Spinal cord (tissue), 10 donors: ENCODE measurements at places on chromosomes 6 and 20. TPM values are rescaled to one million over a fixed set of nuclear protein-coding genes. Genes with fewer than 3 reads are reported as not detected.
A peak's percentile ranks its signal among the peaks of the same experiment; 100 is the strongest.

The PAK5 gene
- 7.5 TPM for total RNA-seq

DNA sequence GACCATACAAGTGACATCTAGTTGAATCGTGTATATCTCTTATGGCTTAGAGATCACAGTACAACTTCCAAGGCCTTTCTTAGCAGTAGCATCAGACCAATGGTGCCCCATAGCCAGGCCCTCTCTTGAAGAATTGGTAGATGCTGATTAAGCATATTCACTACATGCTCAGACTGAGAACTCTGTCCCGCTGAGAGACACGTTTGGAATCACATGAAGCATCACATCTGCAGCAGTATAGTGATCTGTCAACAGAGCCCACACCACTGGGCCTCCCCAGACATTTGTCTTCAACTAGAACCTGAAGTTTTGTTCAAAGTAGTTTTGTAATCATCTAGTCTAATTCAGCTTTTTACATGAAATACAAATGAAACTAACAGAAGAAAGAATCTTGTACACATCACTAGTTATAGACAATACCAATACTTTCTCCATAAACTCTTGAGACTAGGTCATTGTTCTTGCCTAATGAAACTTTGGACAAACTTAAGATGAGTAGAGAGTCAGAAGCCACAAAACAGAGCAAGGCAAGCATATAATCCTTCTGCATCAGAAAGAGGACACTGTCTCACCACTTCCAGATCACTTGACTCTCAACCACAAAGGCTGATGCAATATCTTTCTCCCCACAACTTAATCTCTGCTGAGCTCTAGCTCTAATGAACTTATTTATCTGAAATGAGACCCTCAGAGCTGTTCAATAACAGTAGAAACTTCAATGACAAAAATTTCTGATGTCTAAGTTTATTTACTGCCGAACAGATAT lies 182.7 kb downstream of the TBX18 start:
- DNase-seq, result no peak
- no peaks in the 10 kb centered on the region for H3K4me1 ChIP-seq
- no peak overlapping the region for H3K4me3 ChIP-seq

GRCh38 chr6:136517002-136517401 lies 33.2 kb downstream of the MAP7 start:
- H3K36me3 ChIP-seq, result no peaks in the 10 kb centered on the region
- no peak overlapping the region for H3K27ac ChIP-seq
- H3K27me3 ChIP-seq, result no peaks in the 10 kb centered on the region
- no peak for DNase-seq

DNA sequence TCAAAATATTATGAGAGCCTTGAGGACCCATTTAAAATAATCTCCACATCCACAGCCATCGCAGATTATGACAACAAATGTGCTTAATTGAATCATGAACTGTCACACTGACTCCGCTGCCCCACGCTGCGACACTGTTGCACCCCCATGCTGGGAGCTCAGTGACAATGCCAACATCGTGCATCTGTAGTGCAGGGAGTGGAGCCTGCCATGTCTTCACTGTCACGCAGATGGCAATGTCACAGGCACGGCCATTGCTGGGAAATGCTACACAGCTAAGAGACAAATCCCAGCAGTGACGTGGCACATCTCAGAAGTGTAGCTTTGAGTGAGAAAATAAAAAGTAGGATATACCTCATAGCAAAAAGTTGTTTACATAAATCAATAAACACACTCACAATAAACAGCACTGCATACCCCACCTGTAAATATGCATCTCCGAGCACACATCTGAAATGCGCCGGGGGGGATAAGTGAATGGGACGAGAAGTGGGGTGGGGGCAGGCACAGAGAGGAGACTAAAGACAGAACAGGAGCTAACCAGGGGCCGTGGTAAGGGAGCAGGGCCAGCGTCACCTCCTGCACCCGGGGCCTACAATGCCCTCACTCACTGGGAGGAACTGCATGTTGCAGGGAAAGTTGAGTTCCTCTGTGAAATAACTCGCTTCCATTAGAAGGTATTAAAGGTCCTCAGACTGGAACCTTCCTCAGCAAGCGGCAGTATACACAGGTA lies 349.9 kb downstream of the THBS2 start:
- no peak overlapping the region for H3K27ac ChIP-seq
- no peak overlapping the region for H3K4me3 ChIP-seq
- H3K27me3 ChIP-seq, result no peaks in the 10 kb centered on the region
- no peaks in the 10 kb centered on the region for H3K36me3 ChIP-seq
- DNase-seq, result no peak

DNA sequence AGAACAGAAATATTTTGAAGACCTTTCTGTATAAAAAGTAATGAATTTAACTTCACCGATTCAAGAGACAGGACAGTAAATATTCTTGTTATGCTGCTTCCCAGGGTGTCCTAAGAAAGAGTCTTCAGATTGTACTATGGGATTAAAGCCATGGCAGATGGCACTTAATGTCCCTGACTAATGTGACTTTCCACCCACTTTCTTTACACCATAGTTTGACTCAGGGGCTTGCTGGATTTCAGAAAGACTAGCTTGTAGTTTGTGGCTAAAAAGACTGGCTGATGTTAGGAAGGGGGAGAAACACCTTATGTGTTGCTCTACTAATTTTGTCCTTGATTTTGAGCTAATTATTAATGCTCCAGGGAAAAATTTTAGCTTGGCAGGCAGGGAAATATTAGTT lies 75.9 kb downstream of the UTRN start:
- H3K4me1 ChIP-seq, result no peaks in the 10 kb centered on the region
- H3K27ac ChIP-seq, result no peak overlapping the region
- no peaks in the 10 kb centered on the region for H3K36me3 ChIP-seq
- H3K27me3 ChIP-seq, result no peaks in the 10 kb centered on the region
- no peak overlapping the region for H3K4me3 ChIP-seq
- no peak for DNase-seq

The PXMP4 gene
- total RNA-seq, result 13.5 TPM

The NRSN1 gene
- total RNA-seq, result 3.2 TPM

- H3K27ac ChIP-seq, result no peak overlapping the region
- H3K4me3 ChIP-seq, result no peak overlapping the region
- no peaks in the 10 kb centered on the region for H3K36me3 ChIP-seq
- H3K27me3 ChIP-seq, result no peaks in the 10 kb centered on the region
Measured at GRCh38 chr6:9126878-9127560, 691.7 kb upstream of the SLC35B3 start.

The MUCL3 gene
- not detected for total RNA-seq

DNA sequence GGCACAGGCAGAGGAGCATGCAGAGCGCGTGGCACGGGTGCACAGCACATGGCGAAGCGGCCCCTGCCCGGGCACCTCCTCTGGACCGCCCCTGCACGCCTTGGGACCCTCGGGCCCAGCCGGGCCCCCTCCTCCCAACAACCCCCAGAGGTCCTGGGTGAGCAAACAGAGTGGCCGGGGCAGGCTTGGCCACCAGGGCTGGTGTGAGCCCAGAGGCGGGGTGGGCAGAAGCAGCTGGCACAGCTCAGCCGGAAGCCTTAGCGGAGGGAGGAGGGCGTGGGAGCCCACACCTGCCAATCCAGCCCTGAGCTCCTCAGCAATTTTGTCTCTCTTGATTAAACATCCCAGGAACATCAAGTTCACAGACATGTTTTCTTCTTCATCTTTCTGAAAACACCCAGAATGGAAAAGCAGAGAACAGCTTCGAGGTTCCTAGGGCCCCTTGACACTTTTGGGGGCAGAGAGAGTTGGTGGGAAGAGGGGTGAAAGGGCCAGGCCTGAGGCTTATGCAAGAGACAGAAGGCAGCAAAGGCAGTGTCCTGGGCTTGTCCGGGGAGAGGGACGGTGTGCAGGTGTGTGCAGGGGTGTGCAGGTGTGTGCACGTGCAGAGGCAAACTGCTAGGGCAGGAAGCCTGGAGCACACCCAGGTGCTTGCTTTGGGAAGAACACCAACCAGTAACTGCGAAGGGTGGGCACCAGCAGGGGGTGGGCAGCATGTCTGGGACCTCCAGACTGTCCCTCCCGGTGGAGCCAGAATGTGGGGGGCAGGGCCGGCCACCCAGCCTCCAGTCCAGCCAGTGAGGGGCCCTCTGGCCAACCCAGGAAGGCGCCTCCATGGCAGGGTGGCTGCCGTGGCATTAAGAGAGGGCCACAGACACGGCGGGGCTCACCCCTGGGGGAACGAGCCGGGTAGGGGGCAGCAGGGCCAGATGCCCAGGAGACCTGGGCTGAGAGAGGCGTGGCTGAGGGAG lies 4.8 kb downstream of the HRH3 start:
- H3K27ac ChIP-seq, result no peak overlapping the region
- peaks cover 38% of the 10 kb centered on the region for H3K36me3 ChIP-seq
- peaks cover 41% of the 10 kb centered on the region for H3K4me1 ChIP-seq
- peaks cover 28% of the 10 kb centered on the region for H3K27me3 ChIP-seq

DNA sequence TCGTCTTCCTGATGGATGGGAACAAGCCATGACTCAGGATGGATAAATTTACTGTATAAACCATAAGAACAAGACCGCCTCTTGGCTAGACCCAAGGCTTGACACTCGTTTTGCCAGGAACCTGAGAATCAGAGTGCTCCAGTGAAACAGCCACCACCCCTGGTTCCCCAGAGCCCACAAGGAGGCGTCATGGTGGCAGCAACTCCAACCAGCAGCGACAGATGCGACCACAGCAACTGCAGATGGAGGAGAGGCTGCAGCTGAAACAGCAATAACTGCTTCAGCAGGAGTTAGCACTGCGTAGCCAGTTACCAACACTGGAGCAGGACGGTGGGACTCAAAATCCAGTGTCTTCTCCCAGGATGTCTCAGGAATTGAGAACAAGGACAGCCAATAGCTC lies 100.9 kb upstream of the SAMD5 start:
- no peaks in the 10 kb centered on the region for H3K27me3 ChIP-seq
- no peak overlapping the region for H3K4me3 ChIP-seq

DNA sequence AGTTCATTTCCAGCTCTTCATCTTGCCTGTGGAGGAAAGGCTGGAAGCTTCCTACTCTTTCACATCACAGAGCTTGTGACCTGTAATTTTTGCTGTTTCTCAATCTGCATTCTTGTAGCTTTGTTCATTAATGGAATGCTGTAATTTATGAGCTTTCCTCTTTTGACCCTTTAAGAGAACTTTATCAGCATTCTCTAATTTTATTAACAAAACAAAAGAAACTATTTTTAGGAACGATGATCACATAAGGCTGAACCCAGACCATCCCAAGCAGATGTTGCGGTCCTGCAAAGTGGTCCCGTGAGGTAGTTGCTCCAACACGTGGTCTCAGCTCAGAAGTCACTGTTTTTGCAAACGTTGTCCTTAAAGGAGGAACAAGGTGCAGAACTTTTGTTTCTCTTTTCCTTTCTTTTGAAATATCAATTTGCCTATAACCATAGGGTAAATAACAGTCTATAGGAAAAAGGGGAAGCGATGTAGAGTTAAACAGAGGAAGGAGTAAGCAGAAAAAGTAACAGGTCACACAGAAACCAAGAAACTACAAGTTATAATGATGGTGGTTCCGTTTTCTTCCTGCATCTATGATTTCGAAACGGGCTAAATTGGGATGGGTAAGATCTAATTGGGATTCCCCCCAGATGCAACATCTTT lies 121.3 kb upstream of the PHACTR1 start:
- H3K4me1 ChIP-seq, result no peaks in the 10 kb centered on the region
- no peaks in the 10 kb centered on the region for H3K36me3 ChIP-seq
- no peak overlapping the region for H3K4me3 ChIP-seq
- no peaks in the 10 kb centered on the region for H3K27me3 ChIP-seq
- no peak for DNase-seq

The NT5E gene
- total RNA-seq, result 17.6 TPM

The FAM83D gene
- total RNA-seq, result 5.8 TPM

The GPR6 gene
- 0.22 TPM for total RNA-seq

The PNPLA1 gene
- 0.20 TPM for total RNA-seq

The NKX2-4 gene
- total RNA-seq, result not detected

GRCh38 chr20:50323777-50324775 lies 133.4 kb downstream of the CEBPB start:
- no peak overlapping the region for H3K4me3 ChIP-seq
- H3K27ac ChIP-seq, result no peak overlapping the region
- no peaks in the 10 kb centered on the region for H3K27me3 ChIP-seq
- H3K4me1 ChIP-seq, result peaks cover 14% of the 10 kb centered on the region
- H3K36me3 ChIP-seq, result no peaks in the 10 kb centered on the region

The EPB41L2 gene
- 122 TPM for total RNA-seq

DNA sequence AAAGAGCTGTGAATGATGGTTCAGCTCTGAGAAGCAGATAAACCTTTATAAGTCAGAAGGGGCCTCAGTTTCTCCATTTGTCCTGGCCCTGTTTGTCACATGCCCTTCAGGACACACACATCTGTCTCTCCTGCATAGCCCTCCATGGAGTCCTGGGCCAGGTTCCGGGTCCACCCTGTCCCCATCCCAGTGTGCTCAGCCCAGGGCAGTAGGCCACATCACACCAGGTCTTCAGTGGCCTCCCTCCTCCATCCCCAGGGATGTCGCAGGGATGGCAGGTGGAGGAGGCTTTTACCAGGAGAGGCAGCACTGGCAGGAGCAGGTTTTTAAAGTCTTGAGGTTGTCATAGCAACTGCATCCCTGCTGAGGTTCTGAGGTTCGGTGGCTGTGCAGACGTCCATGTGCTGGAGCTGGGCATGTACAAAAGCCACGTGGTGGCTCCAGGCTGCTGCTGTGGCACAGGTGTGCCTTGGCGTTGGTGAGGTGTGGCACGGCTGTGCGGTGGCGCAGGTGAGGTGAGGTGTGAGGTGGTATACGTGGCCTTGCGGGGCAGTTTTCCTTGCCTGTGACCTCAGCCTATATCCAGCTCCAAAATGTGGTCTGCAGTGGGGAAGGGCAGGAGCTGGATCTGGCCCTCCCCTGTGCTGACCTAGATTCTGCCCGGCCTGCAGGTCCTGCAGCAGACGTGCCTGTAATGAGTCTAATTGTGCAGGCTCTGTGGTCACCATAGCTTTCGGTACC lies 8.0 kb upstream of the NPBWR2 start:
- H3K36me3 ChIP-seq, result no peaks in the 10 kb centered on the region
- no peaks in the 10 kb centered on the region for H3K27me3 ChIP-seq
- peaks cover 54% of the 10 kb centered on the region for H3K4me1 ChIP-seq
- DNase-seq, result no peak
- H3K27ac ChIP-seq, result no peak overlapping the region

The FNDC11 gene
- 1.1 TPM for total RNA-seq

DNA sequence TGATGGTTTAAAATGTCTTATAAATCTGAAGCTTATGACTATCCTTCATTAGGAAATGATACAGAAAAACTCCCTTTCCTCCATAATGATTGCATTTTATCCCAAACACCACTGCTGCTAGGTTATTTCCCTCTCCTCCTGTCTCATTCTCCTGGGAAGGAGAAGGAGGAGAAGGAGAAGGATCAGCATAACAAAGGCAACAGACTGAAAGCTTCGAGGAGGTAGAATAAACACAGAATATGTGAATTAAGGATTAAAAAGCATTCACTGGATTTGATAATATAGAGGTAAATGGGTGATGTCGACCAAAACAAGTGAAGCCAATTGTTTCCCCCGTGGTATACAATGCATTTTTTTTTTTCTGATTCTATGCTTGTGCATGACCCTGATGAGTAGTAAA lies 82.0 kb downstream of the WASF1 start:
- H3K4me1 ChIP-seq, result no peaks in the 10 kb centered on the region
- no peak overlapping the region for H3K27ac ChIP-seq

- no peaks in the 10 kb centered on the region for H3K4me1 ChIP-seq
- H3K27ac ChIP-seq, result peak overlapping the region; percentile 6
- no peaks in the 10 kb centered on the region for H3K27me3 ChIP-seq
- no peak overlapping the region for H3K4me3 ChIP-seq
- no peaks in the 10 kb centered on the region for H3K36me3 ChIP-seq
Measured at GRCh38 chr6:105483492-105483891, 80.6 kb upstream of the PREP start.

The SYNGAP1 gene
- total RNA-seq, result 11.5 TPM

- H3K4me1 ChIP-seq, result no peaks in the 10 kb centered on the region
Measured at GRCh38 chr6:115783402-115784061, 277.2 kb downstream of the FRK start.

The WTAP gene
- 98.1 TPM for total RNA-seq

GRCh38 chr6:151388997-151389617 lies 2.3 kb downstream of the ZBTB2 start:
- DNase-seq, result no peak
- peaks cover 11% of the 10 kb centered on the region for H3K4me1 ChIP-seq
- H3K27ac ChIP-seq, result peak overlapping the region; percentile 98
- H3K4me3 ChIP-seq, result peak overlapping the region; percentile 69

The PPP1R3G gene
- 3.3 TPM for total RNA-seq
